CD4-positive, alpha-beta memory T cell (primary cell): ENCODE measurements at places on chromosomes 1 and 21. TPM values are rescaled to one million over a fixed set of nuclear protein-coding genes. Genes with fewer than 3 reads are reported as not detected.

GRCh38 chr1:231935856-231936255, 309.3 kb downstream of the DISC1 start:
- DNase-seq: no peak

The IGSF9 gene
- total RNA-seq: not detected

The GPR25 gene
- total RNA-seq: 9.2 TPM

- no peak for DNase-seq
Observed at GRCh38 chr1:84298684-84299535, 2.6 kb upstream of the SAMD13 start.

The NPPB gene
- not detected for total RNA-seq

DNA sequence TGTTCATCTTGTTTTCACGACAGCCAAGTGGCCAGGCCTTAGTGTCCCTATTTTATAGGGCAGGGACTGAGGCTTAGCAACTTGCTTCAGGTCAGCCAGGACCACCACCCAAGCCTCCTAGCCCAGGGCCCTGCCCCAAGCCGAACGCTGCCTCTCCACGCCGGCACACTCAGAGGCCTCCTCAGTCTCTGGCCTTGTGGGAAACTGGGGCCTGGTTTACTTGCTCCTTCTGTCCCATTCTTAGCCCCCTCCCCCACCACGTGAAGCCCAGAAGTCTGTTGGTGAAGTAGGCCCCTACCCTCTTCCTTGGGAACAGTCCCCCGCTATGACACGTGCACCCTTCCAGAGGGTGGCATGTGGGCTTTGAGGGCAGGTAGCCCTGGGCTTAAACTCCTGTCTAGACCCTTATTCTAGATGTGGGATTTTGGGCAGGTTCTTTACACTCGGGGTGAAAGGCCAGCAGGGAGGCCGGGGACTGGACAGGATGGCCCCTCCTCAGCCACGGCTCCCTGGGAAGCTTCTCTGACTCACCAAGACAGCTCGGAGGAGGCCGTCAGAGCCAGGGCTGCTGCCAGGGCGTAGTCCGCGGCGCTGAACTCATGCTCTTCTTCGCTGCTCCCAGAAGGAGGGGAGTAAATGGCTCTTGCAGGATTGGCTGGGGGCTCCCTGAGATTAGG, 4.3 kb downstream of the MYOM3 start:
- DNase-seq: no peak

- DNase-seq: no peak
Observed at GRCh38 chr1:51622455-51622913, 5.6 kb downstream of the OSBPL9 start.

The LORICRIN gene
- total RNA-seq: not detected

The ADGRL4 gene
- not detected for total RNA-seq

DNA sequence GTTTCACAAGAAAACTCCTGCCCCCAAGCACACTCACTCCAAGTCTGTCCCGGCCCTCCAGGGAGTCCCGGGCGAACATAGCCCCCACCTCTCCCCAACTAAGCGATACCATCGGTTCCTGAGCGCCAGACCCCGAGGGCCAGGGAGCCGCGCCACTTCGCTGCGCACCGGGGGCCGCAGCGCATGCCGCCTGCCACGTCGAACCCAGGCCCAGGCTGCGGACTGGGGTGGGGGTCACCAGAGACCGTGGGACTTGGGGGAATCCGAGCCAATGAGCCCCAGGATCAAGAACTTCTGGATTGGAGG, 801 bp downstream of the RSPO1 start:
- DNase-seq: no peak

DNA sequence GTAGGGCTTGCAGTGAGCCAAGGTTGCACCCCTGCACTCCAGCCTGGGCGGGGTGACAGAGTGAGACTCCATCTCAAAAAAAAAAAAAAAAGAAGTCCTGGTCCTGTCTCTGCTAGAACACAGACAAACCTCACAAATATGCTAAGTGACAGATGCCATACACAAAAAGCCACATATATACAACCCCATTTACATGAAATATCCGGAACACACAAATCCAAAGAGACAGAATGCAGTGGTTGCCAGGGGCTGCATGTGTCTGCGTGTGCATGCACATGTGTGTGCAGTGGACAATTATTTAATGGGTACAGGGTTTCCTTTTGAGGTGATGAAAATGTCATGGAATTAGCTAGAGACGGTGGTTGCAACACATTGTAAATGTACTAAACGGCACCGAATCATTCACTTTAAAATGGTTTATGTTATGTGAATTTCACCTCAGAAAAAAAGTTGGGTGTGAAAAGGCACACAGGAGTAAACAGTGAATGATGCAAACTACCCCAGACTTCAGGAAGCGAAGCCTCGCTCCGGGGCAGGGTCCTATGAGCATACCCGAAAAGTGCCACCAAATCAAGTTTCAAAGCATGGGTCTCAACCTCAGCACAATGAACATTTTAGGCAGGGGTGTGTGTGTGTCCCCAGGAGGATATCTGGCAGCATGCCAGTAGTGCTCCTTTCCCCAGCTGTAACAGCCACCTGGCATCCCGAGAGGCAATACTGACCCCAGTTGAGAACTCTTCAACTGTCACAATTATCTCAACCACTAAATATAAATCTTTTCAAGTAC, 48.3 kb downstream of the GNB1 start:
- DNase-seq: no peak

The AMY1B gene
- not detected for total RNA-seq

GRCh38 chr1:221101807-221102605, 222.8 kb downstream of the HLX start:
- DNase-seq: no peak

The FLG gene
- not detected for total RNA-seq

- no peak for DNase-seq
Observed at GRCh38 chr1:76881762-76882161, 14.5 kb downstream of the ST6GALNAC5 start.

- no peak for DNase-seq
Observed at GRCh38 chr21:43890042-43890441, 25.0 kb downstream of the AGPAT3 start.

DNA sequence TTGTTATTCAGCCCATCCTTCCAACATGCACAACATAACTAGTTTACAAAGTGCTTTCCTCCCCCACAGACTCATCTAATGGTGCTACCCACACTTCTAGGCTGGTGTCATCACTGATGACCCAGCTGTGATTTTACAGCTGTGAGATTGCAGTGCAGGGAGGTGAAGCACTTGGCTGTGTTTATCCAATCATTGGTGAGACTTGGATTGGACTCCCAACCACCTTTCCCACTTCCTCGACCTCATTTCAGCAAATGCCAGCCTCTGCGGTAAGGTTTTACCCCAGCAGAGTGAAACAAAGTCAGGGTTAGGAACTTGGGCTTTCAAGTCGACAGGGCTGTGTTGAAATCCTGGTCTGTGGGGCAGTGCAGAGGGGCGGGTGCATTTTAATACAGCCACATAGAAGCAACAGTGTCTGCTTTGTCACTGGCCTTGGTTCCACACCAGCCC, 22.1 kb downstream of the ECHDC2 start:
- DNase-seq: no peak

The RHOU gene
- total RNA-seq: 4.1 TPM
